NCI-H2171 (cell line): ENCODE measurements at places on chromosomes 13 and 19.

GRCh38 chr19:57302020-57302465, 18.2 kb upstream of the ZNF543 start:
- peak; percentile 35 for DNase-seq

- DNase-seq: no peak
Observed at GRCh38 chr13:33362986-33363727, 77.6 kb upstream of the STARD13 start.

DNA sequence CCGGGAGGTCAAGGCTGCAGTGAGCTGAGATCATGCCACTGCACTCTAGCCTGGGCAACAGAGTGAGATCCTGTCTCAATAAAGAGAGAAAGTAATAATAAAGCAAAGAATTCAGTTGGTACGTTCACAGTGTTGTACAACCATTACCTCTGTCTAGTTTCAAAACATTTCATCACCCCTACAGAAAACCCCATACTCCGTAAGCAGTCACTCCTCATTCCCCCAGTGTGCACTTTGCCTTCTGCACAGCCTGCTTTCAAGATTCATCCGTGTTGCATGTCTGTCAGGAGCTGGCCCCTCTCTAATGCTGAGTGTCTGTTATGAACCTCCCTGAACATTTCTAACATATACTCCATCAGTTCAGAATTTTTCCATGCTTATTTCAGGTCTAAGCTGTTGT, 9.4 kb downstream of the POLD1 start:
- no peak for DNase-seq

- no peak for DNase-seq
Observed at GRCh38 chr13:60836821-60837220, 439.8 kb downstream of the TDRD3 start.

DNA sequence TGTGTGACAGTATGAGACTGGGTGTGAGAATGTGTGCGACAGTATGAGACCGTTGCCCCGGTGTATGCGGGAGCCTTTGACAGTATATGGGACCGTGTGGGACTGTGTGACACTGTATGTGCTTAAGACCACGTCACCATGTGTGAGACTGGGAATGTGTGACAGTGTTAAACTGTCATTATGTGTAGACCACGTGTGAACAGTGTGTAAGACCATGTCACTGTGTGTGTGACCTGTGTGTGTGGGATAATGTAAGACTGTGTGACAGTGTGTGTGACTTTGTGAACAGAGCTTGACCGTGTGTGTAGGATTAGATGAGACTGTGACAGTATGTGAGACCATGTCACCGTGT, 549 bp downstream of the ZNF583 start:
- DNase-seq: no peak

DNA sequence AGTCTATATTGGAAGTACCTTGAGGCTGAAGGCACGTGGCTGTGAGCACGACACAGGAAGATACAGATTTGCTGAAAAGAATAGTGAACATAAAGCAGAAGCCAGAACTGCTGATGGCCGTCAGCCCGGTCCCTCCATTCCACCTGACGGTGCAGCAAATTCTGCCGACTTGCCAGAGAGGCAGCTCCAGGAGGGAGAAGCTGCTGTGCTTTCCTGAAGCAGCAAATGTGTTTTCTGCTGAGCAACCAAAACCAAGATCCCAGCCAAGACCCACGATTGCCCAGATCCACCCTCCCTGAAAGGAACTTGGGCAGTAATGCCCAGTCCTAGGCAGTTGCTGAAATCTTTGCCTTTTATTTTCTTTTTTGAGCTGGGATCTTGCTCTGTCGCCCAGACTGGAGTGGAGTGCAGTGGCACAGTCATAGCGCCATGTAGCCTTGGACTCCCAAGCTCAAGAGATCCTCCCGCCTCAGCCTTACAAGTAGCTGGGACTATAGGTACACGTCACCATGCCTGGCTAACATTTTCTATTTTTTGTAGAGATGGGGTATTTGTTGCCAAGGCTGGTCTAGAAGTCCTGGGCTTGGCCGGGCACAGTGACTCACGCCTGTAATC, 7.0 kb upstream of the RCN3 start:
- no peak for DNase-seq

- no peak for DNase-seq
Observed at GRCh38 chr19:2329149-2329478, 630 bp downstream of the SPPL2B start.

- no peak for DNase-seq
Observed at GRCh38 chr13:21076253-21076652, 14.9 kb upstream of the LATS2 start.
